ENCODE measurements at places on chromosomes 5 and 9.

DNA sequence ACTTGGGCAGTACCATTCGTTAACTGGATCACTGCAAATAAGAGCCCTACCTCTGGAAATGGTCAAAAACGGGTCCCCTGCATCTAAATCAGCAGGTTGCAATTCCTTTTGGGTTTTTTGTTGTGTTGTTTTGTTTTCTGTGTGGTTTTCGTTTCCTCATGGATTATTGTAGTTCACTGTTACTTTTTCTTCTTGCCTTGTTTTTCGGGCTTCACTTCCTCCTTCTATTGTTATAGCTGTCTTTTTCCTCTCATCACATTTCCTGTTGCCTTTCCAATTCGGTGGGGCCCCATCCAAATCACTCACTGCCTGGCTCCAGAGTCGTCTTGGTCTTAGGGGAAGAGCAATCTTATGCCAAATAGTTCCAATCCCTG lies 8.7 kb upstream of the SSBP2 start:
- no peak for DNase-seq

DNA sequence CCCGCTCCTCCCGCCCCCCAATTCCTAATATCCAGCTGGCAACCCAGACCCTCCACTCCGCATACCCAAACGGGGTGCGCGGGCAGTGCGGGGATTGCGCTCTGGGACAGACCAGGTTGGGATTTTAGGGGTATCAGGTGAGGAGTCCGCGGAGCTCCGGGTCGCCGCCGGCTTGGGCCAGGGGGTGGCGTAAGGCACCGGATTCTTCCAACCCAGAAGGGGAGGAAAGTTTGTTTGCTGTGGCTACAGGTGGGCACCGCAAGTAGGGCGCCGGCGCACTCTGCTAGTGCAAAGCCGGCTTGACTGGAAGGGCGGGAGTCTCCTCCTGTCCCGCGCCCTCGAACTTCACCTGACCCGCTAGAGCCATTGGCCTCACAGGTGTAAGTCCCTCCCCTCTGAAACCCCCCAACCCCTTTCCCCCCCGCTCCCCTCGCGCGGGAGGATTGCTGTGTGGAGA lies 709 bp downstream of the IQGAP2 start:
- peak; percentile 5 for DNase-seq

- DNase-seq, result no peak
Measured at GRCh38 chr9:113471143-113471542, 7.6 kb downstream of the RGS3 start.

DNA sequence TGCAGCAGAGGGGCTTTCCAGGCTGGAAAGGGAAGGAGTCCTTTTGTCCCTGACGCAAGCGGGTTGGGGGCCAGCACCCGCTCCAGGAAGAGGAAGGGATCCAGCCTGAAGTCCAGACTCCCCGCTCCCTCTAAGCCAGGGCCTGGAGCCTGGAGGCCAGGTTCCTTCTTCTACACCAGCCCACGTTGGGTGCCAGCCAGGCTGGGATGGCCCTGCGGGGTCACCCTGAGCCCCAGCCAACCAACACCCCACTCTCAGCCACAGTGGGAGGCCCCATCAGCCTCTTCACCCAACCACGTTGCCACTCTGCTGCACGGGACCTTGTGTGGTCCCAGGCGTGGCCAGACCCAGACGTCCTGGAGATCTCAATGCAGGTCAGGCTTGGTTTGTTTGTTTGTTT lies 970 bp upstream of the FUT7 start:
- DNase-seq, result no peak
